Dorsolateral prefrontal cortex (tissue), 122 donors: ENCODE measurements at places on chromosomes 13 and 19.

GRCh38 chr19:5145521-5146511 is 176.9 kb downstream of the KDM4B start:
- no peak for DNase-seq

- DNase-seq = no peak
Observed at GRCh38 chr13:113654175-113654560, 3.8 kb downstream of the ATP4B start.

DNA sequence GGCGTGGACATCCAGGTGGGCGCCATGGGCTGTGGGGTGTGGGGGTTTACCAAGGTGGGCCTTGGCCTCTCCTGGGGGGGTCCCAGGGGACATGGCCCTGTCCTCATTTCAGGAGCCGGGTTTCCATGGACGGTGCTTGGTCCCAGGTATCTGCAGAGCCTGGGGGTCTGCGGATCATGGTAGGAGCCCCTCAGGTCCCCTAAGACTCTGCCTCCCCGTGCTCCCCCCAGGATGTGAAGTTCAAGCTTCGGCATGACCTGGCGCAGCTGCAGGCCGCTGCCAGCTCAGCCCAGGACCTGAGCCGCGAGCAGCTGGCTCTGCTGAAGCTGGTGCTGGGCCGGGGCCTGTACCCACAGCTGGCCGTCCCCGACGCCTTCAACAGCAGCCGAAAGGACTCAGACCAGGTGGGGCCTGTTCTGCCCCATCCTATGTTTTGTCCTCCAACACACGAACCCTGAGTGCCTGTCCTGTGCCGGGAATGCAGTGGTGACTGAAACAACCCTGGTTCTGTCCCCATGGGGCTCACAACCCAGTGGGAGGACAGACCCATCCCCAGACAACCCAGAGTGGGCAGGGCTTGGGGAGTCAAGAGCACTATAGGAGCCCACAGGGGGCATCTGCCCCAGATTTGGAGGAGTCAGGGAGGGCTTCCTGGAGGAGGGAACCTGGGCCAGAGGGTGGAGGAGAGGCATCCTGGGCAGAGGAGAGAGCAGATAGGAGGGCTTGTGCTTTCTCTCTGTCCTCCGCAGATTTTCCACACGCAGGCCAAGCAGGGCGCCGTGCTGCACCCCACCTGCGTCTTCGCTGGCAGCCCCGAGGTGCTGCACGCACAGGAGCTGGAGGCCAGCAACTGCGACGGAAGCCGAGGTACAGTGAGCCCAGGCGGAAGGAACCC is 26.8 kb downstream of the DHX34 start:
- no peak for DNase-seq

- DNase-seq = no peak
Observed at GRCh38 chr13:93320942-93321341, 94.3 kb downstream of the GPC6 start.

- DNase-seq = no peak
Observed at GRCh38 chr19:9836021-9836420, 903 bp downstream of the PIN1 start.

GRCh38 chr13:62702502-62702901 is 1286.9 kb upstream of the PCDH20 start:
- DNase-seq = no peak

GRCh38 chr19:15291089-15291488 is 41.2 kb downstream of the BRD4 start:
- no peak for DNase-seq
